Right ventricle myocardium inferior (tissue), 1 donor: ENCODE measurements at places on chromosomes 3 and 15.

DNA sequence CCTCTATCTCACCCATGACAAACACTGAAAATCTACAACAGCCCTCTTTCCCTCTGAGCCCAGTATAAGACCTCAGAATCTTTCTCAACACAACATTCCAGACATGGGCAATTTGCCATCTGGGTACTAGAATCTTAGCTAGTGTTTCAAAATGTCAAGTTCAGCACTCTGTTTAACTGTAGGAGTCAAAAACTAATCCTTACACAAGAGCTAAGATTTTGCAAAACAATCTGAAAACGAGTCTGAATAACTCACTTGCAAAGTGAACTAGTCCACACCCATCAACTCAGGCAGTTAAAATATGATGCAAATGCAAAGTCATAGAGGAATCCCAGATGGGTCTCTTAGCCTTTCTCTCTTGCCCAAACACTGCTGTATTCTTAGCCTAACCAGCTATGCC, 67.8 kb downstream of the GPR176 start:
- DNase-seq, result no peak

- DNase-seq, result no peak
These were observed 18.1 kb downstream of the PIGB start for GRCh38 chr15:55337160-55337559.

GRCh38 chr15:66834881-66835878, 133.1 kb downstream of the SMAD6 start:
- DNase-seq, result no peak

- no peak for DNase-seq
These were observed 20.4 kb downstream of the ARPP21 start for GRCh38 chr3:35659768-35660167.

- DNase-seq, result no peak
These were observed 100.7 kb upstream of the SCN10A start for GRCh38 chr3:38916706-38917105.

- no peak for DNase-seq
These were observed 333.0 kb upstream of the SATB1 start for GRCh38 chr3:18758047-18758704.

DNA sequence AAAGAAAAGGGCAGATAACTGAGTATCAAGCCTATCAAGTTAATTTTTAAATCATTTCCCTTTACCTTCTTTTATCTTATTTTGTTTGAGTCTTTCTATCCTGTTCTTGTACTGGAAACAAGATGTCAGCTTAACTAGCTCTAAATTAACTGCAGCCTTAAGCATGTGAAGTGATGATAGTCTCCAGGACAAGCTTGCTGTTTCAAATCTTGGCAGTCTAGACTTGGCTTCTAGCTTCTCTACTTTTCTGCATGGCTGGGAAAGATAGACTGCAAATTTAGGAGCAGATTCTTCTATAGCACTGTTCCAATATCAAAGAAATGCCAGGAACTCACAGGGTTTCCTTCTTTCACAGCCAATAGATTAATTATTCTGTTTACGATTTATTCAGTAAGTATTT, 1034.4 kb downstream of the TUSC7 start:
- DNase-seq, result no peak

DNA sequence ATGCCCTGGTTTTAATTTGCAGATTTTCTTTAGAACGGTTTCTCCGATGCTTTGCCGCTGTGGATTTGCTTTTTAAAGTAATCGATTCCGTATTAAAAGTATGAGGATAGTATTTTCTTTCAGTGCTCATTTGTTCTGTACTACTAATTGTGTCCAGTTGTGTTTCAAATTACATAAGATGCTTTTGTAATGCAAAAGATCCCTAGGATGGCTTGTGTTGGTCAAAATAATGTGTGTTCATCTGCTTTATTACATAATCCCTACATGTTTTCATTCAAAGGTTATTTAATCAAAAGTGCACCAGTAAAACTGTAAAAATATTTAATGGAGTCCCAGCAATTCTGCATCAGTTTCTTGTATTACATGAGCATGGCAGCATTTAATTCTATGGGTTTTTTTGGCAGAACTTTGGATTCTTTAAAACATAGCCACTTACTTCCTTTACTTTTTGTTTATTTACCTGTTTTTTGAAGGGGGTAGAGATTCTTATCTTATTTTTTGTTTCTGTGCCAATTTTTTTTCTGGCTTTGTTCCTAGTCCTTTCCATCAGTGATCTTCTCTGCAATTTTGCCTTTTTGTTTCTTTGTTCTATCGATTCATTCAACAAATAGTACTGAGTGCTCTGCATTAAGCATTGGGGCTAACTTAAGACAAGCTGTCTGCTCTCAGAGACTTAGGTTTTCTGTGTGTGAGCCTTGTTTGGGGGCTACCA, 352.8 kb downstream of the LRTM1 start:
- DNase-seq, result no peak

- no peak for DNase-seq
These were observed 15.1 kb downstream of the TTC14 start for GRCh38 chr3:180617049-180617448.

DNA sequence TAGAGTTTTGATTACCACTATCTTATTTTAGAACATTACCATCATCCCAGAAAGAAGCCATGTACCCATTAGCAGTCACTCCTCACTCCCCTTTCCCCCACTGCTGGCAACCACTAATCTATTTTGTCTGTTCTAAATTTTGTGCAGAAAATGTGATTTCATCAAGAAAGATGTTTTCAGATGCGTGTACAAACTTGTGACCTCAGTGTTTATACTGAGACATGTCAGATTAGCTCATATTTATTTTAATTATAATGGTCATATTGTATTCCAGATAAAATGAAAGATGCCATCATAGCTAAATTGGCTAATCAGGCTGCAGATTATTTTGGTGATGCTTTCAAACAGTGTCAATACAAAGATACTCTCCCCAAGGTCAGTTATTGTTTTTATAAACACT, 27.8 kb downstream of the PDCD6IP start:
- no peak for DNase-seq

DNA sequence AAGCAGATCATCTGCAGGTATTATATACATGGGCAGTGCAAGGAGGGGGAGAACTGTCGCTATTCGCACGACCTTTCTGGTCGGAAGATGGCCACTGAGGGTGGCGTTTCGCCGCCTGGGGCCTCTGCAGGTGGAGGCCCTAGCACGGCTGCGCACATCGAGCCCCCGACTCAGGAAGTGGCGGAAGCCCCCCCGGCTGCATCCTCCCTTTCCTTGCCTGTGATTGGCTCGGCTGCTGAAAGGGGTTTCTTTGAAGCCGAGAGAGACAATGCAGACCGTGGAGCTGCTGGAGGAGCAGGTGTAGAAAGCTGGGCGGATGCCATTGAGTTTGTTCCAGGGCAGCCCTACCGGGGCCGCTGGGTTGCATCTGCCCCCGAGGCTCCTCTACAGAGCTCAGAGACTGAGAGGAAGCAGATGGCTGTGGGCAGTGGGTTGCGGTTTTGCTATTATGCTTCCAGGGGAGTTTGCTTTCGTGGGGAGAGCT, 639 bp downstream of the MKRN3 start:
- no peak for DNase-seq
